Lung (tissue), 17 donors: ENCODE measurements at places on chromosomes 12 and 14.

DNA sequence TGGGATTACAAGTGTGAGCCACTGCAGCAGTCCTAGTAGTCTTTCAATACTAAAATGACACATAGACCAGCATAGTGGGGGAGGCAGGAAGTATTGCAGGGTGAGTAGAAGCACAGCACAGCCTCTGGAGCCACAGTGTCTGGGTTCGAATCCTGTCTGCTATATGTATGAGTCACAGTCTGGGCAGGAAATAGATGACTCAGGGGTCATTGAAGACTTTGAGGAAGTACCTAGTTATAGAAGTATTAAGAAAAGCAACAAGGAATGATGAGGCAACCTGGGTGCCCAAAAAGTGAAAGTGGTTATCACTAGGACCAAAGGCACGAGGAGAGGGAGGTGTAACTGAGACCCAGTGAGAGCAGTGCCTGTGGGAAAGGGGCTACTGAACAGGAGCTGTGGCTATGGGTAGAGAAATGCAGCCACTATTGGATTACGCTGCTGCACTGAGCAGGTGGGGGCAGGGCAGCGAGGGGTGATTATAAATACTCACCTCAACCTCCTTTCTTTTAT is 124.0 kb downstream of the PDE3A start:
- DNase-seq, result no peak

DNA sequence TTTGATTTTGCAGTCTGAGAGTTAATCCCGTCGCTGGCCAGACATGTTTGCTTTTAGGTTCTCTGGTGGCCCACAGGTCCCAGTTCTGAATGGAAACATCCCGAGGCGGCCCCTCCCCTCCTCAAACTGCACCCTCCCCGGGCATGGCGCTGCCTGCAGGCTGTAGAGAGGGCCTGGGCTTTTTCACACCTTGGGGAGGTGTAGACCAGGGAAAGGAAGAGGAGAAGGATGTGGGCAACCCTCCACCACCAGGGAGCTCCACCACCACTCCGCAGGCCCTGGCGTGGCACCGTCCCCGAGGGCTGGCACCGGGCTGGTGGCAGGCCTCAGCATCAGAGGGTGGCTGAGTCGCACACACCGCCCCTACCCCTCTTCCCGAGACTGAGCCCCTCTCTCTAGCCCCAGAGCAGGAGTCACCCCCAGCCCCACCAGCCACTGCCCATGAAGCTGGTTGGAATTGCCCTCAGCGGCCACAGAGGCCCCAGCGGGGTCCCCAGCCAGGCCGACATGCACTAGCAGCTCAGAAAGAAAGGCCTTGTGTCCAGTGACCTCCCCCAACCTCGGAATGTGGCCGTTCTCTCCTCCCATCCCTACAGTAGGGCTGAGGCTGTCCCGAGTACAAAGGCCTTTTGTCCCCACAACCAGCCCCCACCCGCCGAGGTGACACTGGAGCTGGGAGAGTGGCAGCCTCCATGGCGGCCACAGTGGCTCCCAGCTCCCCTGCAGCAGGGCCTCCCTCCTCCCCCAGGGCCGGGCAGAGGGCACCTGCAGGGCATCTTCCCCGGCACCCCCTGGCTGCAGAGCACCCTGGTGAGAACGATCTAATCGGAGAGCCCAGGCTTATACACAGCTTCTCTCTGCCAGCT is 23.5 kb upstream of the INF2 start:
- peak; percentile 46 for DNase-seq

DNA sequence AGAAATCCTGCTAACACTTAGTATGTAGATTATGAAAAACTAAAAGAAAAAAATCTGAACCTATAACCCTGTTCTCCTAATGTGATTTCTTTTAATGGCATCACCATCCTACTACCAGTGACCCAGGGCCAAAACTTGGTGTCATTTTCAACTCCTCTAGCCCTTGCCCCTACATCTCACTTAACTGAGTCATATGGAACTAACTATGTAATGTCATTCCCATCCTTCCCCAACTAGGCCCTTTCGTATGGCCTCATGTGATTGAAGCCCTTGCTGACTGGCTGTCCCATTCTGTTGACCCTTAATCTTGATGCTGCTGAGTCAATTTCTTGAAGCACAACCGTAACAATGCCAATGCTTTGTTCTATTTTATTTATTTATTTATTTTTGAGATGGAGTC is 7.6 kb downstream of the DMAC2L start:
- DNase-seq, result no peak

- no peak for DNase-seq
These were observed 245.7 kb downstream of the FUT8 start for GRCh38 chr14:65658202-65658601.

- no peak for DNase-seq
These were observed 1083.2 kb downstream of the FLRT2 start for GRCh38 chr14:86613126-86613525.

GRCh38 chr14:68884031-68885030 is 91.5 kb upstream of the ZFP36L1 start:
- peak; percentile 9 for DNase-seq

DNA sequence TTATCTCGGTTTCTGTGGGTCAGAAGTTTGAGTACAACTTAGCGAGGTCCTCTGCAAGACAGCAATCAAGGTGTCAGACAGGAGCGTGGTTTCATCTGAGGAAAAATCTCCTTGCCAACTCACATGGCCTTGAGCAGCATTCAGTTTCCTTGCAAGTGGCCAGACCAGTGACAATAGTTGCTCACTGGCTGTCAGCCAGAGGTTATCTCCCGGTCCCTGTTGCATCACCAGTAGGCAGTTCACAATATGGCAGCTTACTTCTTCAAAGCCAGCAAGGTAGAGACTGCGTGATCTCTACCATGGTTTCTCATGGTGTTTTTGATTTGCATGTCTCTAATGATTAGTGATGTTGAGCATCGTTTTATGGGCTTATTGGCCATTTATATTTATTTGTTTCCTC is 143.8 kb upstream of the DAAM1 start:
- DNase-seq, result no peak

DNA sequence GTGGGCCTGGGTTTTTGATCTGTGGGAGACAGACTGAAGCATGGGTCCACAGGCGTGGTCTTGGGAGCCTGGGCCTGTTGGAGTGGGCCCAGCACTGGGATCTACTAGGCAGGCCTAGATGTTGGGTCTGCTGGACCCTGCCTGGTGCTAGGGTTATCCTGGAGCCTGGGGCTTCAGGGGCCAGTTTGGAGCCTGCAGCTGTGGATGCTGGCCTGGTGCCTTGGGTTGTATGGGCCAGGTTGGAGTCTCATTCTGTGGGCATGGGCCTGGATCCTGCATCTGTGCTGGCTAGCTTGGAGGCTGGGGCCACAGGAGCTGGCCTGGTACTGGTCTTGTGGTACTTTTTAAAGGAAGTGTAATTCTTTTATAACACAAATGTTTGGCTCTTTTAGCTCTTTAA is 68.0 kb downstream of the GPHN start:
- no peak for DNase-seq

GRCh38 chr12:122834104-122834920 is 945 bp upstream of the HIP1R start:
- DNase-seq, result peak; percentile 72

- peak; percentile 45 for DNase-seq
These were observed 107.0 kb downstream of the PAPLN start for GRCh38 chr14:73344319-73344718.

- no peak for DNase-seq
These were observed 18.1 kb downstream of the ACVR1B start for GRCh38 chr12:51969643-51970042.

DNA sequence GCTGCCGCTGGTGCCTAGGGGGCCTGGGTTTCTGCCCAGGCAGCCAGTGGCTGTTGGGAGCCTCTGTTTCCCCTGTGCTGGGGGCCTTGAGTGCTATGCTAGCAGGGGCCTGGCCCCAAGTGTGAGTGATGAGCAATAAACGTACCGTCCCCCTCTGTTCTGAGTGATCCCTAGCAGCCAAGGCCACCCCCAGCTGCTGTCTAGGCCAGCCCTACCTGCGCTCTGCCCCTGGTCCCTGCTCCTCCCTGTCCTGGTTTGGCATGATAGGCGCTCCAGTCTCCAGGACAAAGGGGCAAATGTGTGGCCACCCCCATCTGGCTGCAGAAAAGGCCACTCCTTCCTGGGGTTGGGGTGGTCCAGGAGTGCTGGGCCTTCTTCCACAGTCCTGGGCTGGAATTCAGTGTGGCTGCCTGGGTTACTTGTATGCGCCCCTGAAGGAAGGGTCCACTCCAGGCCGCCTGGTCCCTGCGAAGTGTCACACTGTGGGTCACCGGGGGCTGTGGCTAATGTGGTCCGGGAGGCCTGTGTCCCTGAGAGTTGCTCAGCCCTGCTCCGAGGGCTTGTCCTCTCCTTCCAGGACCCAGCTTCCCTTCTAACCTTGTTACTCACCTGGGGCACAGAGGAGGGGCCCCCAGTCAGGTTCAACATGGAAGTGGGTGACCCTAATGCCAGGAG is 7.0 kb downstream of the TRMT61A start:
- DNase-seq, result no peak

DNA sequence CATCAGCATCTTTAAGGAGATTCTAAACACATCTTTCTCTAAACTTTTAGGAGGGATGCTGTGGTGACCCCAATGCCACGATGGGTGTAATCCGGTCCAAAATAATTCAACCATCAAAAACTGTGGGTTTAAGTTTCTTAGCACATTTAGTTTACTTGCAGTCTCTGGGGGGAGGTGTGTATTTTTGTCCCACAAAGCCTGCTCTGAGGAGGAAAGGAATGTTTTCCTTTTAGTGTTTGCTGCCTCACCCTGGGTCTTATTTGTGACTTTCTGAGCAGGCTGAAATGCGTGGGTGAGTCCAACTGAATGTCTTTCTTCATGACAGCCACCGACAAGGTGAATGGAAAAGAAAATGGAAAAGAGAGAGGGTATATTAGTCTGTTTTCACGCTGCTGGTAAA is 1324.7 kb downstream of the AACS start:
- DNase-seq, result no peak

GRCh38 chr12:2544230-2544629 is 250.5 kb upstream of the FKBP4 start:
- DNase-seq, result no peak

GRCh38 chr12:41745593-41745992 is 399.1 kb downstream of the GXYLT1 start:
- DNase-seq, result no peak

DNA sequence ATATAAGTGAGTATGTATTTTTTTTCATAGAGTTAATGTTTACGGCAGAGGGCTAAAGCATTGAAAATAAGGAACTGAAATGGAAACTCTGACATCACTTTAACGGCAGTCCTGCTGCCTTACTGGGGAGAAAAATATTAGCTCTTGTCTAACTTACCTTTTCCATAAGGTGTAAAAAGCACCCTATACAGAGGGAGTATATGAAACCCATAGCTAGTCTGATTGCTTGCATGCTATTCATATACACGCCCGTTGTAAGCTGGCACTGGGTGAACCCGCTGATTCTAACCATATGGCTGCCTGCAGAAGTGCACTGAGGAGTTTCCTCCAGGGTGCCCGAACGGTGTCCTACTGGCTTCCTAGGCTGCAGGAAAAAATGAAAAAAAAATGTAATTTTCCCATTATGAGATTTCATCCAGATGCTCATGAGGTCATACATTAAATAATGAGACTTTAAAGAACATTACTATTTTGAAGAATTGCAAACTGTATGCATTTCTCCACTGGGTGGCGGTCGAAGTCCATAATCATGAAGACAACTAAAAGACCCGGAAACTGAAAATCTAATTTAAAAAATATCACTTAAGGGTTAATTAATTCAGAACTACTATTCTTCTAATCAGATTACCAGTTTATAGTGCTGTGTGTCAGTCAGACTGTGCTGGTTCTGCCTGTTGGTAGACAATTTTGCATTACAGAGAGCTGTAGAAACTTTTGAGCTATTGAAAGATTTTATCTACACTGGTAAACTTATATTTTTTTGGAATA is 144.7 kb downstream of the ALX1 start:
- peak; percentile 59 for DNase-seq

GRCh38 chr12:92753976-92754885 is 51.4 kb downstream of the PLEKHG7 start:
- DNase-seq, result no peak
